ENCODE measurements at places on chromosomes 12 and 14.

GRCh38 chr14:99734406-99735051, 50.4 kb downstream of the CYP46A1 start:
- DNase-seq, result no peak

GRCh38 chr14:32192712-32193373, 9.0 kb upstream of the RNU6-7 start:
- DNase-seq, result no peak

GRCh38 chr12:22250762-22251161, 83.7 kb downstream of the ST8SIA1 start:
- no peak for DNase-seq

GRCh38 chr14:34682787-34683321, 31.5 kb downstream of the CFL2 start:
- no peak for DNase-seq

GRCh38 chr12:59282999-59283398, 312.8 kb upstream of the SLC16A7 start:
- DNase-seq, result no peak

- DNase-seq, result no peak
Measured at GRCh38 chr14:73764406-73765280, 50.5 kb upstream of the PNMA1 start.

GRCh38 chr12:1630133-1630826, 1.2 kb downstream of the WNT5B start:
- DNase-seq, result no peak

- DNase-seq, result peak; percentile 61
Measured at GRCh38 chr12:120224304-120225199, 23.6 kb upstream of the RPLP0 start.

GRCh38 chr12:93447555-93448290, 6.0 kb upstream of the UBE2N start:
- DNase-seq, result no peak

DNA sequence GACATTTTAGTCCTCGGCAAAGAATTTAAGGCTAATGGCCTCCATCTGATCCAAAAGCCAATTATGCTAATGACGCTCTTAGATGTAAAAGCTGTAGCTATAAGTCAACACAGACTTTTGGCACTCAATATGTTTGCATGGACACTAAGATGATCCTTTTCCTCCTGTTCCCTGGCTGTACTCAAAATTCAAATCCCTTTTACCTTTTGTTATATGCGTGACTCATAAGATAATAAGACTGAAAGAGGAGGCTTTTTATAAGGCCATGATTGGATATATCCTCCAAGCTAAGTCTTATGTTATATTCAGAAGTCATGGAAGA, 89.8 kb downstream of the PDZRN4 start:
- DNase-seq, result peak; percentile 29

DNA sequence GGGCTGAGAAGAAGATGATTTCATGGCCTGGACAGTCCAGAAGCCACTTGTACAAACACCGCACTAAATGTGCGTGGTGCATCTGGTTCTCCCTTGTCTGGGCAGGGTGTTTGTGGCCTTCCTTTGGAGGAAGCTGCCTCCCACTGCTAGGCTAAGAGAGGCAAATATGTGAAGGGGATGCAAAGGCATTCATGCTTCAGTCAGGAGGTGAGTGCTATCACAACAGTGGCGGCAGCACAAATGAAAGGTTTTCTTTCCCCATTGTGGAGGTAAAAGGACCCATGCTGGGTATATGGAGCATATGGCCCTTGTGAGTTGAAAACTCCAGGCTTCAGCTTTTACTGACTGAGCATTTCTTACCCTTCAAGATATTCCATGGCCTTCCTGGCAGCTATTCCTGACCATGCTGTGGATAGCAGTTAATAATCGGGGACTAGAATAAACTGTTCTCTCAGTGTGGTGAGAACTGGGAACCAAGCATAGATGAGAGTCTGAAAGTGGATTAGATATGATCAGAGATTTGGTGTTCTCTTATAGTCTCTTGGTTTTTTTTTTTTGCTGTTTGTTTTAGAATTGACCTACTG, 69.9 kb downstream of the MYRFL start:
- no peak for DNase-seq

GRCh38 chr12:78501825-78502224, 362.7 kb upstream of the SYT1 start:
- no peak for DNase-seq

- no peak for DNase-seq
Measured at GRCh38 chr14:84095681-84096080, 1434.3 kb upstream of the FLRT2 start.

DNA sequence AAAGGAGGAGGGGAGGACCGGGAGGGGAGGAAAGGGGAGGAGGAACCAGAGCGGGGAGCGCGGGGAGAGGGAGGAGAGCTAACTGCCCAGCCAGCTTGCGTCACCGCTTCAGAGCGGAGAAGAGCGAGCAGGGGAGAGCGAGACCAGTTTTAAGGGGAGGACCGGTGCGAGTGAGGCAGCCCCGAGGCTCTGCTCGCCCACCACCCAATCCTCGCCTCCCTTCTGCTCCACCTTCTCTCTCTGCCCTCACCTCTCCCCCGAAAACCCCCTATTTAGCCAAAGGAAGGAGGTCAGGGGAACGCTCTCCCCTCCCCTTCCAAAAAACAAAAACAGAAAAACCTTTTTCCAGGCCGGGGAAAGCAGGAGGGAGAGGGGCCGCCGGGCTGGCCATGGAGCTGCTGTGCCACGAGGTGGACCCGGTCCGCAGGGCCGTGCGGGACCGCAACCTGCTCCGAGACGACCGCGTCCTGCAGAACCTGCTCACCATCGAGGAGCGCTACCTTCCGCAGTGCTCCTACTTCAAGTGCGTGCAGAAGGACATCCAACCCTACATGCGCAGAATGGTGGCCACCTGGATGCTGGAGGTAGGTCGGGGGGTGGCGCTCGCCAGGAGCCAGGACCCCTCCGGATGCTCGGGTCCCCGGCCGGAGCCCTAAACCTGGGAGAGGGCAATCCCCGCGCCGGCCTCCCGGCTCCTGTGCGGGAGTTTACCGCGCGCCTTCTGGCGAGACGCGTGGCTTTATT, at the start of gene CCND2:
TSS of gene CCND2 (plus strand) at position 111 of the 744 bp plus-strand sequence. CDS start at position 390, 279 bp downstream.
- DNase-seq, result no peak

DNA sequence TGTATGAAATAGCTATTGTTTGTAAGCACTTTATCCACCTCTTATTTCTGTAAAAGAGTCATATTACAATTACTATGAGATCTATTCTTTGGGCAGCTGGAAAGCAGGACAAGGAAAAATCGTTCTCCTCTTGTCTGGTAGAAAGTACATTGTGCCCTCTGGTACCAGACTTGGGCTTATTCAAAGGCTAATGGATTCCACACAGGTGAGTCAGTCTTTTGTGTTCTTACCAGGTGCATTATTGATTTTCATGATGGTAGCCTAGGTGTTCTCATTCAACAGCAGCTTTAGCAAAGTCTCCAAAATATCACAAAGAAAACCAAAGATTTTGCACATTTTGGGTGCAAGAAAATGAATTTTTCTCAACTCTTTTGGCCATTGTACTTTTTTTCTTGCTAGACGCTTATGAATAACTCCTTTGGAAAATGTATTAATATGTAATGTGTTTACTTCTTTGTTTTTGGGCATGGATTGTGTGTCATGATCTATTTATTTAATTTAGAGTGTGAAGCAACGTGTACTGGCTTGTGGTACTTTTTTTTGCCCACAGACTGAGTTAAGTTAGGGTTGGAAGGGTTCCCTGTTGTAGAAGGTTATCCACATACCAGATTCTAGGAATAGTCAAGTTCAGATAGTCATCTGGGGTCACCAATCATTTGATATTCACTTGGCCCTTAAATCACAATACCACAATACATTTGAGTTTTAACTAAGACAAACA, 26.2 kb downstream of the MNAT1 start:
- peak; percentile 45 for DNase-seq

GRCh38 chr12:108638141-108638827, 4.6 kb upstream of the SELPLG start:
- no peak for DNase-seq

- DNase-seq, result no peak
Measured at GRCh38 chr12:124607681-124608425, 40.4 kb upstream of the NCOR2 start.

GRCh38 chr12:15811214-15812127, 22.3 kb upstream of the EPS8 start:
- DNase-seq, result no peak

GRCh38 chr12:53288322-53288721, 7.0 kb upstream of the PFDN5 start:
- no peak for DNase-seq

DNA sequence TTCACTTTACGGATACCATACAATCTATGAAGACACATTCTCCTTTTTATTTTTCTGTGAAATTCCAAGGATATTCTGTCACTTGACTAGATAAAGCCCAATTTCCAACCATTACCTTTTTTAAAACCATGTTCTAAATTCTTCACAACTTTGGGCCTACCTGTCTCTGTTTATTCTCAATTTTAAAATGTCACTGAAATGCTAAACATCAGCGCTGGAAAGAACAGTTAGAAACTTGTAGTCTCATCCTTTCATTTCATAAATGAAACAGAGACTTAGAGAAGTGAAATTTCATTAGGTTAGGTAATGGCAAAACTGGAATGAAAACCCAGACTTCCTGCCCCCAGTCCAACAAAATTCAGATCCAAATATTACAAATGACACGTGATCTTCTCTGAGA, 396.2 kb downstream of the CCDC91 start:
- no peak for DNase-seq

DNA sequence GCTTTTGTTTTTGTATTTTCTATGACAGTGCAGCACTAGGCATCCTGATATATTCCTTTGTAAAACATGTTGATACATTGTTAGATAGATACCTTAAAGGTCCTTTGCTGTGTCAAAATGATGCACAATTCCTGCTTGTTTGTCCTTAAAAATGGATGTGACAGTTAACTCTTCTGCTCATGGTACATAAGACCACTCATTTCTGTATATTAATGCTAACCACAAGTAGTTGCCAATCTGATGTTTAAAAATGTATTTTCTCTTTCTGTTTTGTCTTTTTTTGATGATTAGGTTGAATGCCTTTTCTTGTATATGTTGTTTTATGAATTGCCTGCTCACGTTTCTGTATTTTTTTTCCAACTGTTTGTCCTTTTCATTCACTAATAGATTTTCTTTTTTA, 35.1 kb downstream of the ATF7IP start:
- no peak for DNase-seq

GRCh38 chr14:37185670-37186069, 12.1 kb upstream of the MIPOL1 start:
- no peak for DNase-seq

- DNase-seq, result no peak
Measured at GRCh38 chr12:28253161-28253641, 62.9 kb downstream of the CCDC91 start.

GRCh38 chr12:113459981-113460380, 11.7 kb downstream of the LHX5 start:
- DNase-seq, result no peak

DNA sequence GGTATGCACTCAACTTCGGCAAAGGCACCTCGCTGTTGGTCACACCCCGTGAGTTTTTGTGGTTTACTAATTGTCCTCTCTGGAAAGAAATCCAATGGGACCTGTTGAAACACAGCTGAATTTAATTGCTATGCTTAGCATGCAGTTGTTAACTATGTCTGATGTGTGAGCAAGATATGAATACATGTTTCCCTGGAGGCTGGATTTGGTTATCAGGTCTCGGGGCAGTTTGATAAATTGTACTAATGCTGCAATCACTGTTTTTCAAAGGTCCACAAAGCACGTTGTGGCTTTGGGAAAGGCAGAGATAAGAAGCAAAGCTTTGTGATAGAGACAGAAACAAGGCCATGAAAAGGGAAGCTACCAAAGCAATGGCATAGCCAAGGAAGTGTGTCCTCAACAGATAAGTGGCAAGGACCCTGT, 91.3 kb downstream of the DAD1 start:
- no peak for DNase-seq

DNA sequence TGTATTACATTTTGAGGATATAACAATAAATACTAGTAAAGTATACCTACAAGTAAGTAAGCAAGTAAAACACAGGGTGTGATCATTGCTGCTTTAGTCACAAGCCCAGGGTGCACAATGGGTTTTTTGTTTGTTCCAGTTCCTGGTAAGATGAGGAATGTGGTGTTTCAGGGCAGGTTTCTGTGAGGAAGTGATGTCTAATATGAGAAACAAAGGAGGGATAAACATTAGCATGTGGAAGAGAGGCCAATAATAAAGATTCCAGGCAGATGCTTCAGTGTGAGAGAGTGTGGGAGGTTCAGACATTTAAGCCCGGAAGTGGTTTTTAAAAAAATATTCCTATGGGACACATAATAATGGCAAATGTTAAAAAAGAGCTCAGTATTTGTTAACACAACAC, 808.1 kb upstream of the USP15 start:
- no peak for DNase-seq
